ENCODE measurements at places on chromosomes 6 and 20. TPM values are rescaled to one million over a fixed set of nuclear protein-coding genes. Genes with fewer than 3 reads are reported as not detected.

GRCh38 chr6:152246554-152247337 is 390.4 kb downstream of the SYNE1 start:
- no peak for DNase-seq

Gene OSER1
- total RNA-seq: 21.9 TPM

DNA sequence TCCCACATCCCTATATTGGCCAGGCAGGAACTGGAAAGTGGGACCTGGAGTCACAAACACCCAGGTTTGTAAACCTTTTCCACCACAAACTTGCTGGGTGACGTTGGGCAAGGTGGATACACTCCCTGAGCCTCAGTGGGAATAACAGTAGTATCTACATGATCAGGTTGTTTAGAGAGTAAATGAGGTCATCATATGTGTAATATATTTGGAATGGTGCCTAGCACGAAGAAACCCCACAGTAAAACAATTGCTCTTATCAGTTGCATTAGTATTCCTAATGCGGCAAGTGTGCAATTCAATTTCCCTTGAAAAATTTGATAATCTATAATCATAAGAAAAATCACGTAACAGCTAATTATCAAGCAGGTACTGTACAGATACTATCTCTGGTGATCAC is 51.9 kb downstream of the HIVEP2 start:
- DNase-seq: no peak

DNA sequence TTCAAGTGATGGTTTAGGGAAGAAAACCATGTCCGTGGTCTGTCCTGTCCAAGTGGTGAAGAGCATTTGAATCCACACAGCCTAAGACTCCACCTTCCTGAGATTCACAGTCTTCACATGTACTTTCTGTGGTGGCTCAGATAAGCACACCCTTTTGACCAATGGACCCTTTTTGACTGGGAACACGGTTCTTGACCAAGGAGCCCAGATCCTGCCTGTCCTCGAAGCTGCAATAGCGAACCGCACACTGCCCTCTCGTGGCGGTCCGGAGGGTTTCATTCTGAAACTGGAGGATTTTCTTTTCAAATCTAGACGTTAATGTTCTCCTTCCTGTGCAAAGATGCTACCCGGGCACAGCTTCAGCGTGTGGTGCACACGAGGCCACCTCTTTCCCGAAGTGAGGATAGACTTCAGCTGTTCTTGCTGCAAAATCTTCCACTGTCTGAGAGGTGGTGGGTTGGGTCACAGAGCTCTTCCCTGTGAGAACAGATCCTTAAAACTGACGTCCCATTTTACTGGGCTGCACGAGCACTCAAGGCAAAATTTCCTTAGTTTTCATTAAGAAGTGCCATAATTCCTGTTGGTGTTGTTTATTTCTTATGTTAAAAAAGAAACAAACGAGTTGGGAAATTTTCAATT is 90.5 kb downstream of the SYNJ2 start:
- peak; percentile 56 for DNase-seq

DNA sequence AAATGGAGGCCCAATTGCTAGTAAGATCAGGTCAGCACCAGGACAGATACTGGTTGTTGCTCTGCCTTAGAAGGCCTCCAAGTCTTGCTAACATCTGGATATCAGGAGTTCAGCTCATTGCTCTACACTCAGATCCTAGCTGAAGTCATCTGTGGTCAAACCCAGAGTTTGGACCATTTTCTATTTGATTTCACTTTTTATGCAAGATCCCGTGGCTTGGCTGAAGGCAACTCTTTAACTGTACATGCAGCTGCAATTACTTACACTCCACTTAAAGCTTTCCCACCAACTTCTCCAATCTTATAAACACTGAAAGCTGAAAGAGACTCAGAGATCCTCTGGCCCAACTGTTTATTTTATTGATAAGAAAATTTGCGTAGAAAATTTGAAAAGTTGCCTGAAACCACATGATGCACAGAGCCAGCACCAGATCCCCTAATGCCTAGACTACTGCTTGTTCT is 2.7 kb downstream of the SLC17A2 start:
- DNase-seq: no peak

DNA sequence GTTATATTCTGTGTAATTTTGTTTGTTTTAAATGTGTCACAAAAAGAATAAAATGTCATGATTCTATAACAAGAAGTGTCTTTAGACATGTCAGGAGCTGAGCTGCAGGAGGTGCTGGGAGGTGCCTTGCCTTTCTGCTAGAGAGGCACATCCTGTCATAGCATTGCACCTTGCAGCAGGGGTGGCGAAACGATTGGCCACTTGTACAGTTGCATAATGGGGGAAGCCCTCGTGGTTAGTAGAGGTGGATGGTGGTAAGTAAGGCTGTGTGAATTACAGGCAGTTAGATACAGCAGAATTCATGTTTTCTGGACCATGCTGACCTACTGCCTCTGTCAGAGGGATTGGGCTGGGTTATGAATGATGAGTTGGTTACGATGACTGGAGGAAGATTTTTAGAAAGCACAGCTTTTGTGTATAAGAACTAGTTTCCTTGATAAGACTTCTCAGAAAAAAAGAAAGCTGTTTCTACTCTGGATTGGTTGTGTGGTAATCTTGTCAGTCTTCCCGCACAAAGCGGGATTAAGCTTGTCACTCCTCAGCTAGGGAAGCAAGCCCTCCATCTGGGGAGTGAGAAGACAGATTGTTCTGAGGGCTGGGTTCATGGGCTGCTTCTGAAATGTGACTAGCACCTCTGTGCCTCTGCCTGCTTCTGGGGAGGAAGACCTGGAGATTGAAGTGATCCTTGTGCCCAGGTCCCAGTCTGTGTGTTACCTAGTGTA is 74.9 kb downstream of the FOXO3 start:
- no peak for DNase-seq

Gene C6orf141
- total RNA-seq: 7.6 TPM

DNA sequence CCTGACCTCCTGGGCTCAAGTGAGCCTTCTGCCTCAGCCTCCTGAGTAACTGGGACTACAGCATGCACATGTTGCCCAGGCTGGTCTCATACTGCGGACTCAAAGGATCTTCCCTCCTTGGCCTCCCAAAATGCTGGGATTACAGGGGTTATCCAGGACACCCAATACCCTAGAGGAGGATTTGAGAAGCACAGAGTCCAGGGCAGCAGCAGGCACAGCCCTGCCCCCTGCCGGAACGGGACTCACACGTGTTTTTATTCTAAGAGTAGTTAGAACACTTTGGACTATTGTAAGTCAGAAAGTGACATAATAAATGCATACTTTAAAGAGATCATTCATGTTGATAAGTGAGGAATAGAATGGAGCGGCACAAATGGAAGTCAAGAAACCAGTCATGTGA is 80.2 kb downstream of the C6orf118 start:
- DNase-seq: no peak

GRCh38 chr6:104186831-104187230 is 672.9 kb downstream of the HACE1 start:
- no peak for DNase-seq

- DNase-seq: no peak
Measured at GRCh38 chr20:31949877-31950646, 1.8 kb downstream of the PDRG1 start.

Gene PFDN6
- total RNA-seq: 45.7 TPM

- peak; percentile 74 for DNase-seq
Measured at GRCh38 chr20:3751675-3752385, 15.7 kb downstream of the ADISSP start.

Gene HEY2
- 0.76 TPM for total RNA-seq

DNA sequence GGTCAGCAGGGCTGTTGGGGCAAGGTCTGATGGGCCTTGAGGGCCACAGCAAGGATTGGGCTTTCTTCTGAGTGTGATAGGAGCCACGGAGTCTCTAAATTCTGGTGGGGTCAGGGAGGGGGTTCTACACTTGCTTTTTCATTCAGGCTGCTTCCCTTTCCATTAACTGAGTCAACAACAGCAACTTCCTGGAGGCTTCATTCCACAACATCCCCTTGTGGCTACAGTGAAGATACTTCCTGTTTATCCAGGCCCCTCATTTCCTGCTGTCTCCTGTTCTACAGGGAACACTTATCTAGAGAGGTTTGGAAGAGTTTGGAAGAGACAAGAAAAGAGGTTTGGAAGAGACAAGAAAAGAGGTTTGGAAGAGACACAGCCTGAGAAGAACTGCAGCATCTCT is 144.8 kb upstream of the ENPP5 start:
- no peak for DNase-seq

DNA sequence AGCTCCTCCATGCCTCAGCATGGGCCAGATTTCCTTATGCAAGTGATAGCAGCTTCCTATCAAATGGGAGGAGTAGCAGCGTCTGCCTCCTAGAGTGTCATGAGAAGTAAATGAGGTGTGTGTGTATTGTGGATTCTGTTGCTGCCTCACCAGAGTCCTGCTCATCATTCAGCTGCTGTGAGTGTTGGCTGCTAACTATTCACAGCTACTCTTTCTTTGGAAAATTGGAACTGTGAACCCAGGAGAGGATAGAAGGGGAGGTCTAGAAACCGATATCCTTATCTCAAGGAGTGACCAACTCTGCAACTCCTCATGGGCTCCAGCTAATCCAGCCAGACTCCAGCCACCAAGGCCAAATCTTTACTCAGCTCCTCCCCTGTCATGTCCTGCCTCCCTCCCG is 63.3 kb downstream of the TOX2 start:
- DNase-seq: no peak

Gene GABBR1
- 16.7 TPM for total RNA-seq

GRCh38 chr20:38537176-38537575 is 43.8 kb upstream of the ADIG start:
- no peak for DNase-seq

Gene BMP2
- 37.1 TPM for total RNA-seq

DNA sequence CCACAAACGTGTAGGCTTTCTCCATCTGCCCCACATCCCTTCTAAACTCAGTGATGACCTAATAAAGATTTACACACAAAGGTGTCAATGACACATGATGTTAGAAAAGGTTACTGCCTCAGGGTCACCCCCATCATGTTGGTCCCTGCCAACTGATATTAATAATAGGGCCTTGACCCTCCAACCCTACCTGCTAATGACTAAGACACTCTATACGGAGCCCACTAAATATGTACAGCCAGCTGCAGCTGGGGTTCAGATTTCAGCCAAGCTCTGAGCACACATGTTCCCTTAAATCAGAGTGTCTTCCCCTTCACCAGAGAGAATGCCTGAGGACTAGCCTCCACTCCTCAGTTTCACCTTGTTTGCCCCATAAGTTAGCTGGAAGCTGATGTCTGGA is 67.4 kb upstream of the SNRPB2 start:
- DNase-seq: no peak

Gene ZSCAN12
- 5.1 TPM for total RNA-seq

Gene RWDD2A
- 3.3 TPM for total RNA-seq

- no peak for DNase-seq
Measured at GRCh38 chr6:91487696-91488392, 901.0 kb upstream of the MAP3K7 start.

GRCh38 chr6:6008648-6009421 is 2.1 kb upstream of the NRN1 start:
- DNase-seq: peak; percentile 71

GRCh38 chr20:43680981-43681380 is 14.1 kb downstream of the MYBL2 start:
- DNase-seq: no peak

Gene WFDC9
- total RNA-seq: not detected

- peak; percentile 83 for DNase-seq
Measured at GRCh38 chr20:56628873-56629463, at the start of gene TFAP2C. TSS of gene TFAP2C (plus strand) at chr20:56629306. CDS start at chr20:56629545, 239 bp downstream.

- no peak for DNase-seq
Measured at GRCh38 chr6:85983032-85983659, 340.5 kb upstream of the SYNCRIP start.

DNA sequence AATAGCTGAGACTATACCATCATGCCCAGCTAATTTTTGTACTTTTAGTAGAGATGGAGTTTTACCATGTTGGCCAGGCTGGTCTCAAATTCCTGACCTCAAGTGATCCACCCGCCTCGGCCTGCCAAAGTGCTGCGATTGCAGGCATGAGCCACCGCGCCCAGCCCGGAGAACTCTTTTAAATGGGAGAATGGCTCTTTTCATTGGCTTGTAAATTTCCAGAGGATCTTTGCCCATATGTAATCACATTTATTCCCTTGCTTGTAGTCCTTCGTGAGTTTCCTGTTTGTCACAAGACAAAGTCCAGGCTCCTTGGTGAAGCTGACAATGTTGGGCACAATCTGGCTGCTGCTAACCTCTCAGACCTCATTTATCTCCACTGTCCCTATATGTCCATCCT is 135.1 kb downstream of the CEP57L1 start:
- DNase-seq: peak; percentile 85

- DNase-seq: no peak
Measured at GRCh38 chr6:111441678-111442243, 41.3 kb downstream of the REV3L start.

Gene PEX6
- 26.9 TPM for total RNA-seq

DNA sequence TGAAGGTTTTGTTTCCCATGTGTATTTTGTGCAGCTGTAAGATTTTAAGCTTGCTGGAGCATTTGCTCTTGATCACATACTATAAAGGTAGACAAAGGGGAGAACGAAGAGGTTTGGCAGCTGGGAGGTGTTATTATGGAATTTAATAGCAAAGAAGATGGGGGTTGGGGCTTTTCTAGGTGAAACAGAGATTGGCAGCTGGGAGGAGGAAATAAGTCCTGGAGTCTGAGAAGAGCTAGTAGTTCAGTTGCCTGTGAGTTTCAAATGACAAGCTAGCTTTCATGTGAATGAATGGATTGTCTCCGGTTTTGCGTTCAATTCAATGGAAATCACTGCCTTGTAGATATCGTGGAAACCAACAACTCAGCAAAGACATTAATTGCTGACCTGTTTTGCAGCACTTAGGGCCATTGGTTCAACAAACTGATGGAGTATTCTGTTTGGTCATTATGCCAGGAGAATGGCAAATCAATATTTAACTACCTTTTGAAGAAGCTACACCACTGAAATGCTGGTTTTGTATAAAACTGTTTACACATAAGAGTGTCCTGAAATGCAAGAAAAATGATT is 38.1 kb upstream of the FLRT3 start:
- DNase-seq: no peak

DNA sequence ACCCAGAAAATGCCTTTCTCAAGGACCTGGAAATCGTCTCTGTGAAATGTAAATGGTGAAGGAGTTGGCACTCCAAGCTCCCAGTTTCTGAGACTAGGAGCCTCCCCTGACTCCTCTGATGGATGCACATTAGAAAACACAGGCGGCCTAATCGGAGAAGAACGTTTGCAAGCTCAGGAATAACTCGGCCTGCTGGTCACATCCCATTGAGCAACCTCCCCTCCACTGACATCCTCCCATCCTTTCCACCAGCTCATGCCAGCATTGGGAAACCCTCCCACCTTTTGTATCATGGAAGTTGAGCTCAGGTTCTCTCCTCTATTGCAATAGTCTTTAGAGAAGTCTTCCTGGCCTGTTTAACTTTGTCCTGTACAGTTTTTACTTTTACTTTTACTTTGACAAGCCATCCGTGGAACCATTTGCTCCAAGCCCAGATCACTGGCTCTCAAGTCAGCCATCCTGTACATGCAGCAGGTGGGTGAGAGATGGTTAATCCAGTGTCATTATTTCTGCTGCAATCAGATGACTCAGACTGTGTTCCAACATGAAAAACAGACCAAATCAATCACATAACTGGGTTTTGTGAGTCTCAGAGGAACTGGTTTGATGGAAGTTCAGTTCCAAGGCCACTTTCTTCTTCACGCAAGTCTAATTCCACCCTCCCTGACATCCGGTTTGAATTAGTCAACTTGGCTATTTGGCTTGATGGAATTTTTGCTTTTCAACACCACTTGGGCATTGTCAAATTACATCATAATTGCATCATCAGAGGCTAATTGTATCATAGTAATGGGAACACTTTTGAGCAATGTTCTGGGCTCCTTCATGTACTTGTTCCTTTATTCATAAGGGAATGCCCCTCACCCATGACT is 619.4 kb upstream of the CDH4 start:
- DNase-seq: no peak

Gene HLA-DRB1
- total RNA-seq: 34.7 TPM

All from left colon (tissue), 2 donors.